Posterior cingulate gyrus (tissue), 11 donors: ENCODE measurements at places on chromosomes 1 and 21.

DNA sequence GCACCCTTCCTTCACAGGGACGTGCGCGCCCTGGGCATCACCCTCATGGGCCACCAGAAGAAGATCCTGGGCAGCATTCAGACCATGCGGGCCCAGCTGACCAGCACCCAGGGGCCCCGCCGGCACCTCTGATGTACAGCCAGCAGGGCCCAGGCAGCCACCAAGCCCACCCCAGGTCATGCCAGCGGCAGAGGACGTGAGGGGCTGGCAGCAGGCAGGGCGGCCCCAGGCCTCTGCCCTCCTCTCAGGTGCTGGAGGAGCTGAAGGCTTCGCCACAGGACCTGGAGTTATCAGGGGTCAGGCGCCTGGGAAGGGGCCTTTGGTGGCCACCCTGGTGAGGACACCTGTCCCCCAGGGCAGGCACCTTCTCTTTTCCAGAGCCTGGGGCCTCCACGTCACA, 34.8 kb upstream of the C1QA start:
- peak; percentile 53 for DNase-seq

GRCh38 chr1:96481409-96481808, 240.2 kb upstream of the PTBP2 start:
- no peak for DNase-seq

- no peak for DNase-seq
These were observed at the start of gene TRAF3IP3 for GRCh38 chr1:209755926-209756614. TSS of gene TRAF3IP3 (plus strand) at chr1:209756053. CDS start at chr1:209760040, 3,987 bp downstream.

- DNase-seq: no peak
These were observed 42.5 kb upstream of the ECE1 start for GRCh38 chr1:21332554-21333311.

- no peak for DNase-seq
These were observed 24.8 kb upstream of the ITPKB start for GRCh38 chr1:226763905-226764264.

DNA sequence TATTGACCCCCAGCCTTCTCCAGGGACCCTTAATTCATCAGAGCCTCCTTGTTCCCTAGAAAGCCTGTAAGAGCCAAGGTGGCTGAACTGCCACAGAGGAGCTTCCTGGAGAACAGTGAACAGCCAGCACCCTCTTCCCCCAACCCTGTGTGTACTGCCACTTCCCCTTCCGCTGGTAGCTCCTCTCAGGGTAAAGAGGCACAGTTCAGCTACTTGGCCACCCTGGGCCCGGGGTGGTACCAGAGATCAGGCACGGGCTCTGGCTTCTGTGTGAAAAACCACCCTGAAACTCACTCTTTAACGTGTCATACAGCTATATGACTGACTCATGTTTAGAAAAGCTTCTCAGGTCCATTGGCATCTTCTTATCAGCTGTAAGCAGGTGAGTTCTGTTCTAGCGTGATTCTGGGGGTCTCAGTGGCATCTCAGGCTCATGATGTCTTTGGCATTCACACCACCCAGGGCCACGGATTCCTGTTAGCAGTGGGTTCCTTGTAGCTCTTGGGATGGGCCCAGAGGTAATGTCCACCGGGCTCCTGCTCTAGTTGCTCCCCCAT, 22.4 kb downstream of the ARMH1 start:
- DNase-seq: no peak

DNA sequence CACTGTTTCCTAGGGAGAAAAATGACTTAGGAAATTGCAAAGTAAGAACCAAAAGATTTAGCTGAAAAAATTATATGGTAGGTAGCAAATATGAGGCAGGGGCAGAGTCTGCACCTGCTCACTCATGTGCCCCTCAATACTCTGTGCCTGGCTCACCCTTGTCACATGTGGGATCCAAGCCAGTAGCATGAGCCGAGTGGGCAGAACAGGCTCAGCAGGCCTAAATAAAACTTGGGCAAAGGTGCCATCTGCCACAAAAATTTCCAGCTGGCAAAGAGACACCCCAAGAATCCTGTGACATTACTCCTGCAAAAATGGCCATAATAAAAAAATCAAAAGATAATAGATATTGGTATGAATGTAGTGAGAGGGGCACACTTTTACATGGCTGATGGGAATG, 1321.2 kb downstream of the NCAM2 start:
- no peak for DNase-seq

DNA sequence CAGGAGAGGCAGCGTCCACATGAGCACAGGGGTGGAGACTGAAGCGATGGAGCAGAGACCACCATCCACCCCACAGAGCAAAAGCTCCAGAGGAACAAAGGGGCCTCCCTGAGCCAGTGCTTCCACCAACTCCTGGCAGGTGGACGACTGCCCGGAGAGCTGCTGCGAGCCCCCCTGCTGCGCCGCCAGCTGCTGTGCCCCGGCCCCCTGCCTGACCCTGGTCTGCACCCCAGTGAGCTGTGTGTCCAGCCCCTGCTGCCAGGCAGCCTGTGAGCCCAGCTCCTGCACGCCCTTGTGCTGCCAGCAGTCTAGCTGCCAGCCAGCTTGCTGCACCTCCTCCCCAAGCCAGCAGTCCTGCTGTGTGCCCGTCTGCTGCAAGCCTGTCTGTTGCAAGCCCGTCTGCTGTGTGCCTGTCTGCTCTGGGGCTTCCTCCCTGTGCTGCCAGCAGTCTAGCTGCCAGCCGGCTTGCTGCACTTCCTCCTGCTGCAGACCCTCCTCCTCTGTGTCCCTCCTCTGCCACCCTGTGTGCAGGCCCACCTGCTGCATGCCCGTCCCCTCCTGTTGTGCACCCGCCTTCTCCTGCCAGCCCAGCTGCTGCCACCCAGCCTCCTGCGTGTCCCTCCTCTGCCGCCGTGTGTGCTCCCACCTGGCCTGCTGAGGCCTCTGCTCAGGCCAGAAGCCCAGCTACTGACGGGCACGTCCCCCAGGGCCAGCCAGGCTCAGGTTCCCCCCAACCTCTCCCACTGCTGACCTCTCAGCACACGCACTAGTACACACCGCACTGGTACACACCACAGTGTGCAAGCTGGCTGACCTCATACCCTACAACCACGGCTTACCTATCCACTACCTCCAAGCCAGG, 5.4 kb downstream of the KRTAP10-12 start:
- peak; percentile 51 for DNase-seq

GRCh38 chr1:240998024-240998423, 359.0 kb downstream of the RGS7 start:
- DNase-seq: no peak

- no peak for DNase-seq
These were observed 34.0 kb downstream of the TMEM53 start for GRCh38 chr1:44640200-44640853.

- DNase-seq: no peak
These were observed 511 bp downstream of the NDC1 start for GRCh38 chr1:53837646-53837923.

DNA sequence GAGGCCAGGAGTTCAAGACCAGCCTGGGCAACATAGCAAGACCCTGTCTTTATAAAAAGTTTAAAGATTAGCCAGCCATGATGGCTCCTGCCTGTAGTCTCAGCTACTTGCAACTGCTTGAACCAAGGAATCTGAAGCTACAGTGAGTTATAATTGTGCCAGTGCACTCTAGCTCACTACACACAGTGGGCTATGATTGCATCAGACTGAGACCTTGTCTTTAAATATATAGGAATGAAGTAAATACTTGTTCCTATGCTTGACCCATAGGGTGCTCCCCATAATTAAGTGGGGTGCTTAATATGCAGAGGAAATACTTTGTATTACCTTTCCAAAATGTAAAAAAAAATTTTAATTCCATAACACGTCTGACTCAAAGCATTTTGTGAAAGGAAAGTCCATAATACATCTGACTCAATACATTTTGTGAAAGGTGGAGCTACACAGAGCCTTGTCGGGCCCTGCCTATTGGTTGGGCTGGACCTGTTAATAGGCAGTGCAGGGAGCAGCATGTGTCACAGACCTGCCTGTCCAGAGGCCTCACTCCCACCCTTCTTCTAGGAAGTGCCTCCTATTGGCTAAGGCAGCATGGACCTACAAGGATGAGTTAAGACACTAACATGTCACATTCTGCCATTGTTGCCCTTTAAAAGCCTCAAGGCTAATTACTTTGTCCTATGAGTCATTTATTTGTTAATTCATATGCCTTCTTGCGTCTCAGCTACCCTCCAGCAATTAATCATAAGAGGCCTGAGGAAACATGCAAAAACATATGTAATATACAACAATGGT, 33.6 kb downstream of the CD58 start:
- DNase-seq: no peak

DNA sequence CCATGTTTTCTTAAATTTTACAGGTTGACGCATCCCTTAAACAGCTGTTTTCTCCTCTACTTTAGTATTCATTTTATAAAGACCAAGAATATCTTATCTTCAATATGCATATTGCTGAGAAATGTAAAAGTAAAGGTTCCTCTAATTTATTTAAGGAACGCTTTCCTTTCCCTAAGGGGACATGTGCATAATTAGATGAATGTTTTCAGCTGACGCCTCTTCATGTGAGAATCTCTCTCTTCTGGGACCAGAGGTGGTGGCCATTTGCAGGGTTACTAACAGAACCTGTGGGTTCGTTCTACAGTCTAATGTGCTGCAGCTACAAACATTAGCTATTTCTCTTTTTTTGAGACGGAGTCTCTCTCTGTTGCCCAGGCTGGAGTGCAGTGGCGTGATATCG, 147.7 kb upstream of the L1TD1 start:
- DNase-seq: no peak

DNA sequence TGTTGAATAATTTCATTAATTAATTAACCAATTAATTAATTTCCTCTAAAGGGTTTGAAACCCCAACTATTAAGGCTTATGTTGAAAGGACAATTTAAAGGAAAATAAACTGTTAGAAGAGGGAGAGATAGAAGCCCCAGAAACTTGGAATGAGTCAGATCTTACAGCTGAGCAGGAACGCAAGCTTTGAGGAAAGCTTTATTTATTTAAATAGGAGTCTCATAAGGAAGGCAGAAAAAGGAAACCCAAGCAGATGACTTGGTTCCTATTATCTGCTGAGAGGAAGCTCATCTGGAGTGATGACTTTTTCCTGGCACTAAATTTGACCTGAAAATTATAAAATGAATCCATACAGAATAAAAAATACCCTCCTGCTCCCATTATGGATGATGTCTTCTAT, 105.1 kb downstream of the ROR1 start:
- no peak for DNase-seq

DNA sequence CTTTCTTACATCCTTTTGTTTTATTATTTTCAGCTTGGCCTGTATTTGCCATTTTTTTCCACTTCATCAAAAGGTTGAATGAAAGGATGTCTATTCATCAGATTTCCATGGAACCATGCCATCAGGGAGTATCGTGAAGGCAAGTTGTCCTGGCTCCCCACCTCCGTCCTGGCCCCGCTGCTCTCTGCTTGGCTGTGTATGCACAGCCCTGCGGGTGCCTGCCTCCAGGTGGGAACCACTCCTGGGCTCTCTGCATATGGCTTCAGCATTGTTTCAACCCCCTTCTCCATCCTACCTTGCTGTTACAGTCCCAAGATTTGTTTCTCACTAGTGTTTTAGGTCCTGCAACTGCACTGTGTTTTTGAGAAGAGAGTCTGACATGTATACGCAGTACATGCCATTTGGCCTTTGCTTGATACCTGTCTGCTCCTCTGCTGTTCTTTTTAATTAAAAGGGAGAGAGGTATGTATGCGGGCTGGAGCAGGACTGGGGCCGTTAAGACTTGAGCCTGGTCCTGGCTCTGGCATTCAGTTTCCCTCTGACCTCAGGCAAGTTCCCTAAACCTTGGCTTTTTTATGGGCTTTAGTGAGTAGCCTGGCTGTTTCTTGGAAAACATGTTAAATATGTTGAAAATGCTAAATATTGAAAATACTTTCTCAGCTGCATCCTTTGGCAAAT, 69.9 kb upstream of the GCLM start:
- DNase-seq: no peak
